ENCODE measurements at places on chromosomes 5 and 9.

DNA sequence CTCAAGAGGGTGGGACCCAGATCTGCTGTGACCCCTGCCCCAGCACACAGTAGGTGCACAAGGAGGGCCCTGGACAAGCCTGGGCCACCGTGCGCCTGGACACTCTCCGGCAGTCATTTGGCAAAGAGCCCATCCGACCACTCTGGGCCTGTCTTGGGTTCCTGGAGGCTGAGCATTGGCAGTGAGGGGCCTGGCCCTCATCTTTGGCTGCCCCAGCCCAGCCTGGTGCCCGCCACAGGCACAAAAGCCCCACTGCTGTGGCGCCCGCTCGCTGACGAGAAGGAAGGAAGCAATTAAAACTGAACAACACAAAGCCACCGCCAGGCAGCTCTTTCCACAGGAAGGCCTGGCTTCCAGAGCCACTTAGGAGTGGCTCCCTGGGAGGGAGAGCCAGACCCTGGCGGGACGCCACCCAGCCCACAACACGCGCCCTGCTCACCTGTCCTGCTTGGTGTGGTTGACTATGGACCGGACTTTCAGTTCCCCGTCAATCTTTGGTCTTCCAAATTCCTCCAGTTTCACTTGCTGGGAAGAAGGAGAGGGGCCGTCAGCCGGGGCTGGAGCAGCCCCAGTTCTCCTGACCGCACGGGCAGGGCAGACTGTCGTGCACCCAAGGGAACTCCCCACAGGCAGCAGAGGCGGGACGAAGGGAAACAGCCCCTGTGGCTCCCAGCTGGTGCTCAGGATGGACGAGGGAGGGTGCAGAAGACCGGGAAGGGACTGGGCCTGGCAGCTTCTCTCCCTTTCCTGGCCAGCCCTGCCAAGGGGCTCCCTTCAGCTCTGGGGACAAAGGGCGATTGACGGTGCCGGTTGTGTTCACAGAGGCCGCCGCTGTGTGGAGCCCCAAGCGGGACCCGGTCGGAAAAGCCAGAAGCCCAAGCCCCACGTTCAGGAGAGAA lies 50.9 kb upstream of the SARDH start:
- no peak for DNase-seq

DNA sequence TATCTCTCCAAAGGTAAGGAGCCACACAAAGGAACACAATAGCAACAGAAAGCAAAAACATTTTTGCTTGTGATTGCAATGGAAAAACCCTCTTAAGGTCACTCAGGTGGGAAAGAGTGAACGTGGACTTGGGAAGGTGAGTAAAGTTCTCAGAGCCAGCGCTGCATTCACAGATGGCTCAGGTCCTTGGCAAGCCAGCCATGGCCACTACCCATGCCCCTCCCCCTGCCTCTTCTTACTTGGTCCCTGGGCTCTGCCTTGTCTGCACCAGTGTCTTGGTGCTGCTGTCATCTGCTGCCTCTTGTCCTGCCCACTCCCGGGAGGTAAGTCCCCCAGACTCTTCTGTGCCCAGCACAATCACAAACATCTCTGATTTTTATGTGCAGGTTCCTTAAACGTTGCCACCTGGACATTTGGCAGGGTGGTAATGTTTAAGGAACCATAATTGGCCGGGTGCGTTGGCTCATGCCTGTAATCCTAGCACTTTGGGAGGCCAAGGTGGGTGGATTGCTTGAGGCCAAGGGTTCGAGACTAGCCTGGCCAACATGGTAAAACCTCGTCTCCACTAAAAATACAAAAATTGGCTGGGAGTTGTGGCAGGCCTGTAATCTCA lies 74.6 kb downstream of the FEM1C start:
- DNase-seq, result no peak

GRCh38 chr9:124520206-124520596 lies 13.0 kb upstream of the NR5A1 start:
- no peak for DNase-seq

GRCh38 chr5:140432916-140433315 lies 31.3 kb downstream of the ANKHD1 start:
- DNase-seq, result no peak

DNA sequence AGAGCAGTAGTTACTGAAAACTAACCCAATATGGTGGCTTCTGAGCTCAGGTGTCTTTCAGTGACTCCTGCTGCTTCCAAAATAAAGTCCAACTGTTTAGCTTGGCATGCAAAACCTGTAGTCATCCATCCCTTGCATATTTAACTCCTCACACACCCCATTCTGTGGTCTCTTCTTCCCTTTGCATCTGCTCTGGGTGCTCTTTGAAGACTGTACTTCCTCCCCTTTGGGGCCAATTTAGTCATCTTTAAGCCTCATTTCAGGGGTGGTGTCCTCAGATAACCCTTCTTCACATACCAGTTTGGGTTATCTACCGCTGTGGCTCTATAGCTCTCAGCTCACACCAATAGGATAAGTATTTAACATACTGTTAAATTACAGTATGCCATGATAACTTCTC lies 209.9 kb upstream of the DMRT1 start:
- no peak for DNase-seq

DNA sequence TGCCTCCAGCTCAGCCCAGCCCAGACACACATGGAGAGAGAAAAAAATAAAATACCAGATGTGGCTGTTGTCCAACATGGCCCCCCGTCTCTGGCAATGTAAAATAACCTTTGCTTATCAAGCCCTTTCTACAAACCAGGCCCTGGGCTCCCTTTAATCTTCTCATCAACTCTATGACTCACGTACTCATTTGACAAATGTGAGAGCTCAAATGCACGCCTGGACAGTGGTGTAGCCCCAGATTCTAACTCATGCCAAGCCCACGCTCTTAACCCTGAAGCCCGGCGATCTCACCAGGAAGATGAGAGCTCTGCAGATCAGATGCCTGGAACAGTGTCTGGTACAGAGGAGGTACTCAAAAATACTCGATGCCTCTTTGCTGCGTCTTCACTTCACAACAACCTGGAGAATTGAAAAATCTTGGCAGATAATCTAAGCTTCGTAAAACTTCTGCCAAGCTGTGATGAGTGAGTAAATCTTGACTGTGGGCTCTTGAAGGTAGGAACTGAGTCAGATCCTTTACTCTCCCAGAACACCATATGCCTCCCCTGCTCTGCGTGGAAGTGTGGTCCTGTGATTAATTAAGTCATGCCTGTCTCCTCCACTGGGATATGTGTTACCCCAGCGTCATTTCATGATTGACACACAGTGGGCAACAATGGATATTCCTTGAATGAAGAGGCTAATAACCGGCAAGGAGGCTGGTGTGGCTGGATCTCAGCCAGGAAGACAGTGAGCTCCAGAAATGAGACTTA lies 102.0 kb upstream of the FSTL4 start:
- DNase-seq, result no peak

DNA sequence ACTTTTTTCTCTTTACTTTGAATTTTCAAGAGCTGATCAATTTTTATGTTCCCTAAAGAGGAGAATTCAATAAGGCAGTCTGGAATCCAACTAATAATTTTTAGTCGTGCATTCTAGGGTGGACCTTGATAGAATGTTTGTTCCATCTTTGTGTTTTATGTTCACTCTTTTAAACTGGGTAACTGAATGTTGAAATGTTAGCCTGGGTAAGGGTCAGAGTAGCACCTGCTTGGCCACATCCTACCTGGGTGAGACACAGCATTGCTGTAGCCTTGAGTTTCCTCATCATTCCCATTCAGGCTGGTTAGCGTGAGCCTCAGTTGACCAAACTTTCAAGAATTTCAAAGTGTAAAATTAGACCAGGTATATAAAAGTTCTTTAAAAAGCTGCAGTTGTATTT lies 85.0 kb downstream of the SGCD start:
- DNase-seq, result no peak

DNA sequence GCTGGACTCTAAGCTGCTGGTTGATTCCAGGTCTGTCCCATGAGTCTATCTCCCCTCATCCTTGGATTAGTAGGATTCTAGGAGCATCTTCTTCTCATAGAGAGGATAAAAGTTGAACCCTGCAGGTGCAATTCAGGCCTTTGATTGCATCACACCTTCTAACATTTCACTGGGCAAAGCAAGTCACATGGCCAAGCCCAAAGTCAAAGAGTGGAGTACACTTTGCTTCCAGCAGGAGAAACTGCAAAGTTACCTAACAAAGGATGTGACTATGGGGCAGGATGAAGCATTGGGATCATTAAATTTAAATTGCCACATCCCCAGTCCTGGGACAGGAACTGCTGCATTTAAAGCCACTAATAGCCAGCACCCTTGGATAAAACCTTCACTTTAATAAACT lies 51.0 kb upstream of the EGFLAM start:
- peak; percentile 18 for DNase-seq

Data from NAMALWA (cell line).